ENCODE measurements at places on chromosomes 4 and X. TPM values are rescaled to one million over a fixed set of nuclear protein-coding genes. Genes with fewer than 3 reads are reported as not detected.

Gene RBMXL3
- not detected for total RNA-seq

Gene TBX22
- not detected for total RNA-seq

DNA sequence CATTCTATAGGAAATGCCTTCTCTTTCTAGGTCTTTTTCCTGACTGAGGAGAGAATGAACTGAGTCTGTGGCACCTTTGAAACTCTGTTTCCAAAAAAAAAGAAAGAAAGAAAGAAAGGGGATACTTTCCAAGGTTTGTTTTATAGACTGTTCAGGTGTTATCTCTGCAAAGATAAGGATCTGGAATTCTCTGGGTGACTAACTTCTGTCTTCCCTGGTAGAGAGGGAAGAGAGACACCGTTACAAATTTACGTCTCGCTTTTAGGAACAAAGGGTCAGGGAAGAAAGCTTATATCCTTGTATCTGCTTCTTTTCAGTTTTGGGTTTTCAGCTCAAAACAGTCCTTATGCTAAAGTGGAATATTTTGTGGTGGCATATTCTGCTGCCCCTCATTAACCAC lies 314.1 kb downstream of the RAPGEF2 start:
- H3K4me1 ChIP-seq = no peaks in the 10 kb centered on the region
- H3K36me3 ChIP-seq = no peaks in the 10 kb centered on the region
- no peak for DNase-seq
- no peak overlapping the region for H3K4me3 ChIP-seq

DNA sequence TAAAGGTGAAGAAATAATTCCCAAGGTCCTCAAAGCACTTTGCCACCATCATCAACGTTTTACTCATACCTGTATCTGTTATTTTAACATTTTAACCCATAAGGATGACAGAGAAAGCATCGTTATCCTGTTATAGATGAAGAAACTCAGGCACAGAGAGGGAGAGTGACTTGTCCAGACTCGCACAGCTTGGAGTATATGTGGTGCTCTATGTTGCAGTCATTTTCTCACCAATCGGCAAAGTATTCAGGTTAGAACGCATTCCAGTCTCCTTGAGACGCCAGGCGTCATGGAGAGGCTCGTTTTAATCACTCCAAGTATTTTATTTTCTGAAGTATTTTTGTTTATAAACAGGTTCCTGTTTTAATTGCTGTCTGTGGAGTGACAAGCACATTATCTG lies 73.5 kb downstream of the IRF2 start:
- H3K4me3 ChIP-seq = no peak overlapping the region
- H3K27ac ChIP-seq = no peak overlapping the region
- DNase-seq = no peak
- no peaks in the 10 kb centered on the region for H3K4me1 ChIP-seq

GRCh38 chrX:71619193-71619592 lies 882 bp upstream of the CXCR3 start:
- no peak overlapping the region for H3K27ac ChIP-seq
- no peak for DNase-seq
- H3K27me3 ChIP-seq = no peaks in the 10 kb centered on the region
